HEK293T (cell line): ENCODE measurements at places on chromosomes 11 and 22.

DNA sequence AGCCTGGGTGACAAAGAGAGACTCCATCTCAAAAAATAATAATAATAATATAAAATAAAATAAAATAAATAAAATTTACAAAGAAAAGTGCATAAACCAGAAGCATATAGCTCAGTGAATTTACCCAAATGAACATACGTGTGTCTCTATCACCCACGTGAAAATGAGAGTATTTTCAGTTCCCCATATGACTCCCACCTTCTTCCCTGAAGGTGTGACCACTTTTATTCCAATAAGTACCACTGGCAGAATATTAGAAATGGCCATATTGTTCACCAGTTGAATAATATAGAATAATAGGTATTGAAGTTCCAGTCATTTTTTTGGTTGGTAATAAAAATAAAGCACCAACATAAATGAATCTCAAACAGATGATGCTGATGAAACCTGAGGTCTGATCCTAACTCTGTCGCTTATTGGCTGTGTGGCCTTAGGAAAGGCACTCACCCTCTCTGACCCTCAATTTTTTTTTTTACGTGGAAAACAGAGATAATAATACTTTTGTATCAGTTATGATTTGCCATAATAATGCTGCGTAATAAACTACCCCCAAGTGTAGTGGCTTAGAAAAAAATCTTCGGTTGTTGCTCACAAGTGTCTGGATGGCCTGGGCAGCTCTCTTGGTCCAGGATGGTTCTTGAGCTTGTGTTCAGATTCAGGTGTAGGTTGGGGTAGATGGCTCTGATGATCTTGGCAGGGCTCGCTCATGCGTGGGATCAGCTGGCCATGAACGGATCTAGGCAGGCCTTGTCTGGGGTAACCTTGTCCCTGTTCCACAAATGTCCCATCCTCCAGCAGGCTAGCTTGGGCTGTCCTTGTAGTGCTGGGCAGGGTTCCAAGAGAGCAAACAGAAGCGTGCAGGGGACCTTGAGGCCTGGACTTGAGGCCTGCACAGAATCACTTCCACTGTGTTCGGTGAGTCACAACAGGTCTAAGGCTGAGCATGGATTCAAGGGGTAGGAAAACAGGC is 88.1 kb downstream of the MYO18B start:
- DNase-seq, result no peak

GRCh38 chr11:129943036-129943435 is 47.7 kb upstream of the NFRKB start:
- DNase-seq, result no peak

DNA sequence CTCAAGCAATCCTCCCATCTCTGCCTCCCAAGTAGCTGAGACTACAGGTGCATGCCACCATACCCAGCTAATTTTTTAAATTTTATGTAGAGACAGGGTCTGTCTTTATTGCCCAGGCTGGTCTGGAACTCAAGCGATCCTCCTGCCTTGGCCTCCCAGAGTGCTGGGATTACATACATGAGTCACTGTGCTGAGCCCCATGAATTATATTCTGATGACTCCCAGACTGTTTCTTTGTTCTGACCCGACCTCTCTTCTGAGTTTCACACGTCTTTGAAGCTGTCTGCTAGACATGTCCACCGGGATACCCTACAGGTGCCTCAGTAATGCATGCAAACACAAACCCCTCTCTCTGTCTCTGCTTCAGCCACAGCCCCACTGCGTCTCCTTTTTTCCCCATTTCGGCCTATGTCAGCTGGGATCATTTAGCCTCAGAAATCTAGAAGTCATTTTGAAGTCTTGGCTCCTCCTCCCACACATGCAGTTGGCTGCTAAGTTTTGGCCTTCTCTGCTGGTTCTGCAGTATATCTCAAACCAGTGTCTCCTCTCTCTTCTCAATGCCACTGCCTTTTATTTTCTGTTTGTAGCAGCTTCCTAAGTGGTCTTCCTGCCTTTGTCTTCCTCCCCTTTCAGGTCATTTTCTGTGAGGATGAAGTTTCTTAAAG is 4.8 kb downstream of the VPS26B start:
- no peak for DNase-seq

- DNase-seq, result no peak
Observed at GRCh38 chr11:3126901-3127691, 38.0 kb downstream of the OSBPL5 start.

- no peak for DNase-seq
Observed at GRCh38 chr11:72008728-72009127, 10.0 kb downstream of the IL18BP start.

DNA sequence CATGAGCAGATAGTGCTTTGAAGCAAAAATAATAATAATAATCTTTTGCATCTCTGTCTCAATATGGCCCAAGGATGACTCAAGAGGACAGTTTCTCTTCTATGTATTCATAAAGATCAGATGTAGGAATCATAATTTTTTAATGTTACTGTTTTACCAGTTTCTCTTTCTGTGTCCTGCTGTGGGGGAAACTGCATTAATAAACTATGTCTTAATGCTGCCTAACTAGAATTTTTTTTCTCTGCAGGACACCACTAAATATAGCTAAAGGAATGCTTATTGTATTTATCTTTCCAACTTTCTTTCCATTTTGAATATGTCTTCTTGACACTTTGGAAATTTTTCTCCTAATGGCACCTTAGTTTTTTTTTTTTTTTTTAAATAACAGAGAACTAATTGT is 6.5 kb downstream of the FJX1 start:
- no peak for DNase-seq

GRCh38 chr11:48005136-48005535 is 24.8 kb downstream of the PTPRJ start:
- no peak for DNase-seq

DNA sequence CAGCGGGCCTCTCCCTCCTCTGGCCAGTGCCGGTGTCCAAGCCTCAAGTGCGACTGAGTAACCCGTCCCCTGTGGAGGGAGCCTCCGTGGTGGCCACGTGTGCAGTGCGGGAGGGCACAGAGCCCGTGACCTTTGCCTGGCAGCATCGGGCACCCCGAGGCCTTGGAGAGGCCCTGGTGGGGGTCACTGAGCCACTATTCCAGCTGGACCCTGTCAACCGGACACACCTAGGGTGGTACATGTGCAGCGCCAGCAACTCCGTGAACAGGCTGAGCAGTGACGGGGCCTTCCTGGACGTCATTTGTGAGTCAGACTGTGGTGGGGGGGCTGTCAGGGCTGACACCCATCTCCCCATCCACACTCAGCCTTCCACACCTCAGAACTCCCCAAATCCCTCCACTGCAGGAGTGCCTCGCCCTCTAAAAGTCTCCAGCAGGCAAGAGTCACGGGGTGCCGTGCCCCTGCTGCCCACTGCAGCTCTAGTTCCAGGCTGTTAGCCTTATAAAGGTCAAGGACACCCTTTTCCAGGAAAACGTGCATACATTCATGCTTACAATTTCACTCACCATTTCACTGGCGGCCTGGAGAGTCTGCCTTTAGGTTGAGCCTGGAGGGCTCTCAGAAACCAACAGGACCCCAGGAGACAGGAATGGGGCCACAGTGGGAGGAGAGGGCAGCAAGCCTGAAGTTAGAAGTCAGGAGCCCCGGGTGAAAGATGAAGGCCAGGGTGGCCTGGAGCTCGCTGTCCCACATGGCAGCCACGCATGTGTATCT is 2.6 kb downstream of the VSIG10L2 start:
- no peak for DNase-seq

DNA sequence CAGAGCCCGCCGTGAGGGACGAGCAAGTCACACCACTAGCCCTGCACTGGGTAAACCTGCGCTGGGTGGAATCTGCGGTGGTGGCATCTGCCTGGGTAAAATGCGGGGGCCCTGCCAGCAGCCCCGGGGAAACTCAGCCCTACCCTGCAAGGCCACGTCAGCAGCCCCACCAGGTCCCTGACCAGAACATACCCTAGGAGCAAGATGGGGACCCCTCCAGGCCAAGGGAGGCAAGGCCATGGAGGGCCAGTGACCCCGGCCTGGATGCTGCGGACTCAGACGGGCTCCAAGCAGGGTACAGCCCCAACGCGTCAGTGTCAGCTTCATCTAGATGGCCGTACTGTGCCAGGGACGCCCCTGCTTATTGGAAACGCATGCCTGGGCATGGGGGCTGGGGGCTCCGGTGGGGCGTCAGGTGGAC is 26.3 kb downstream of the TOLLIP start:
- DNase-seq, result no peak

- DNase-seq, result no peak
Observed at GRCh38 chr22:40212121-40212520, 34.4 kb downstream of the TNRC6B start.

DNA sequence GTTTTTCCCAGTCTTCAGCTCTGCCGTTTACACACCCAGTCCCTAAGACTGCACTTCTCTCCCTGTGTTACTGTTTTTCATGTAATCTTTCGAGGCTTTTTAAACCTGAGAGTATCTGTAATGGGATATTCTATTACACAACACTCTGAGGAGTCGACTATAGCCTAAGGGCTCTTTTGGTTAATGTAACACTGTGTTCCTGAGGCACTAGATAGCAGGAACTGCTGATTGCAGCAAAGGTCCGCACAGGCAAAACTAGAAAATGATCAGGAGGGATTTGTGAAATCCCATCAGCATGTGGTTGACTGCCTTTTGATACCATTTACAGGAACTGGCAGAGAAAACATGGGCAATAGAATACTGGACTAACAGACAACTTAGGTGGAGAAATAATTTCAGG is 512.3 kb upstream of the RAG2 start:
- no peak for DNase-seq

GRCh38 chr11:75430714-75431532 is 2.1 kb downstream of the KLHL35 start:
- DNase-seq, result no peak

GRCh38 chr11:68905421-68906360 is 2.0 kb downstream of the IGHMBP2 start:
- no peak for DNase-seq

DNA sequence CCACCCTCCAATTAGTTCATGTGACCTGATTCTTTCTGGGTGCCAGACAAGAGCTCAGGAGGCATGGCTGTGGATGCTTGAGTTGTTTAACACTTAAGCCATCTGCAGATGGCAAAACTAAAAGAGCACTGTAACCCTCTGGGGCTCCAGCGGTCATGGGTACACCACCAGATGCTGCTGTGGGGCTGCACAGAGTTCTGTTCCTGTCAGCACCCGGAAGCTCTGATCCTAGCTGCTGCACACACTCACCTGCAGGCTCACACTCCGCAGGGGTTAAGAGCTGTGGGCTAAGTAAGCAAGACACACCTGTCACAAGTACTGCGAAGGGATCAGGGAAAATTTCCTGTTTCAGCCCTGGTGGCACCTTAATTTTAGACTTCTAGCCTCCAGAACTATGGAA is 307.8 kb downstream of the C11orf87 start:
- DNase-seq, result no peak

- DNase-seq, result no peak
Observed at GRCh38 chr11:26823963-26824362, 102.1 kb upstream of the SLC5A12 start.

GRCh38 chr11:33987975-33988580 is 63.5 kb upstream of the CAPRIN1 start:
- DNase-seq, result peak; percentile 71

DNA sequence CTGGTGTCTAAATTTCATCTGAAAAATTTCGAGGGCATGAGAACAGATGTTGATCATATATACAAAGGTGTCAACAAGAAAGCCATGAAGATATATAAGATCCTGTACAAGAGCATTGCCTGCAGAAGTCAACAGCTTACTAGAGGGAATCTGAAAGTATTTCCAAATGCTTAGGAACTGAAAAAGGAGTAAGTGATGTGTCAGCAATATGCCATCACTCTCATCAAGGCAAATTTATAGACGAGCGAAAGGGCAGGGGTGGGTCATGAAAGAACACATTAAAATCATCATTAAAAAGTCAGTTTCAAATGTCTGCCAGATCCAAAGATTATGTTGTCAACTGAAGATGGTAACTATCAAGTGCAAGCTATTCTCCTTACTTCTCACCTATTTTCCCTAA is 1299.0 kb downstream of the LRRC4C start:
- no peak for DNase-seq

DNA sequence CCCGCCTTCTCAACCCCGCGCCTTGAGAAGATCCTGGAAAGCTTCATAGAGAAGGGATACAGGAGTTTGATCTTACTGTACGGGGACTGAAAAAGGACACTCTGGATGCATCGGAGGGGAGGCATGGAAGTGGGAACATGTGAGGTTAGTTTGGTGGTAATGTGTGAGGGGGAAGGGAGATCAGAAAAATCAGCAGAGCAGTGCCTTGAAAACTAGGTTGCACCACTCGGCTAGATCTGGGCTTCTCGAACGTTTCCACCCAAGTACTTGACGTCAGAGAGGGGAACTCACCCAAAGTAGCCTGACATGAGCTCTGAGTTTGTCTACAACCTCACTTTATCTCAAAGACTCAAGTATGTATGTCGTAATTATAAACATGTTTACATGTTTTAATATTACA is 14.5 kb downstream of the USP35 start:
- no peak for DNase-seq

DNA sequence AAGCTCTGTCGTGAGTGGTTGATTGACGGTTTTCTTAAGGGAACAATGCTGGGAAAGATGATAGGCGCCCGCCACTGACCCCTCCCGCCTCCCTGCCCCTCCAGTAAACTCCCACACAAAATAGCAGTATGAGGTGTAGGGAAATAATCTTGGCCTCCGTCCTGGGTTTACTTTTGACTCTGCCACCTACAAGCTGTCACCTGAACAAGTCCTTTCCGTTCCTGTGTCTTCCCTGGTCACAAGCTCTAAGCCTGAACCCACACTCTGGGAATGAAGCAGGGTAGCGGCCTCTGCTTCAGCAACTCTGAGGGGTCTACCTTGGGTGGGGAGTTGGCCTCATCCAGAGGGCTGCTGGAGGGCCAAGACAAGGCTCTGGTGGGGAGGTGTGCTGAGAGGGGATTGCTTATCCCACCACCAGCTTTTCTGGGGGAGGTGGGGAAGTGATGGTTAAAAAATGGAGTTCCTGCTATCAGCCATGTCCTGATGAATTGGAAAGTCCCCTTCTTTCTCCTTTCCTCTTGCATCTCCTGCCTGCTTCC is 87.8 kb downstream of the CEP164 start:
- DNase-seq, result no peak

DNA sequence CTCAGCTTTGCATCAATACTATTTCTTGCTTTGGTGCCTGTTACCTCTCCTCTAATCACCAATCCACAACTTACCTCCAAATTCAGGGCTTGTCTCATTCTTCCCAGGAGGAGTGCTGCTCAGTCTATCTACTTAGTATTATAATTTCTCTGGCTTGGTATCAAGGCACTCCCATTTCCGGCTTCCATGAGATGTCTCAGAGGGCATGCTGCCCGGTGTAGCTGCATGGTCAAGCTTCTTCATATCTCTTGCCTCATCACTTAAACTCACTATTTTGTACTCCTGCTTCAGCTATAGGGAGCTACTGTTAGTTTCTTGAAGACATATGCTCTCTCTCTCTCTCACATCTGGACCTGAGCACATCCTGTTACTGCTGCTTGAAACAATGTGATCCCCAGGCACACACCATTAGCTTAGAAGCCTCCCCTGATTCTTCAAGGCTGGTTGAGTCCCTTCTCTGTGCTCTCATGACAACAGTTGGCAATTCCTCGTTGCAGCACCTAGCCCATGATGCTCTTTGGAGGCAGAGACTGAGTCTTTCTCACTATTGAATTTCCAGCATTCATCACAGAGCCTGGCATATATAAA is 182.8 kb upstream of the SYN3 start:
- no peak for DNase-seq

- DNase-seq, result no peak
Observed at GRCh38 chr22:24319451-24319850, 48.8 kb downstream of the SPECC1L start.
